ENCODE measurements at places on chromosomes 1 and 21.
A peak's percentile ranks its signal among the peaks of the same experiment; 100 is the strongest.

- no peak for DNase-seq
Observed at GRCh38 chr1:10782491-10783244, 13.8 kb downstream of the CASZ1 start.

DNA sequence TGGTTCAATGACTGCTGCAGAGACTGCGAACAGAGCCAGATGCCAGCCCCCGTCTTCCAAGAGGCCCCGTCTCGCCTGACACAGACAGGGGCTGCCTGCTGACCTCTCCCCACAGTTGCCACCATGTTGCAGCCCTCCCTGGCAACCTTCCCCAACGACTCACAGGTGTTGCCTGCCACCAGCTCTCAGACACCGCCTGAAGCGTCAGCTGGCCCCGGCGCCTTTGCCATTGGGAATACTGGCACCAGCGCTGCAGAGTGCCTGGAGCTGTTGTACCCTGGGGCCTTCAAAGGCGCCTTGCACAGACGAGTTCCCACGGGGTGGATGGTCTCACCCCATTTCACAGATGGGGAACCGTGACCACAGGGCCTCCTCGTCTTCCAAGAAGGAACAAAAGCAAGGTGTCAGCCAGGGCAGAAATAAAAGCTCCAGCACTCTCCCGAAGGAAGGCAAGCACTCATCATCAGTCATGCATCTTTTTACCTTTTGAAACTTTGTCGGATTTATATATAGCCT is 167.0 kb downstream of the ADSS2 start:
- peak; percentile 75 for DNase-seq

- no peak for DNase-seq
Observed at GRCh38 chr1:32305310-32305709, 13.4 kb downstream of the HDAC1 start.

DNA sequence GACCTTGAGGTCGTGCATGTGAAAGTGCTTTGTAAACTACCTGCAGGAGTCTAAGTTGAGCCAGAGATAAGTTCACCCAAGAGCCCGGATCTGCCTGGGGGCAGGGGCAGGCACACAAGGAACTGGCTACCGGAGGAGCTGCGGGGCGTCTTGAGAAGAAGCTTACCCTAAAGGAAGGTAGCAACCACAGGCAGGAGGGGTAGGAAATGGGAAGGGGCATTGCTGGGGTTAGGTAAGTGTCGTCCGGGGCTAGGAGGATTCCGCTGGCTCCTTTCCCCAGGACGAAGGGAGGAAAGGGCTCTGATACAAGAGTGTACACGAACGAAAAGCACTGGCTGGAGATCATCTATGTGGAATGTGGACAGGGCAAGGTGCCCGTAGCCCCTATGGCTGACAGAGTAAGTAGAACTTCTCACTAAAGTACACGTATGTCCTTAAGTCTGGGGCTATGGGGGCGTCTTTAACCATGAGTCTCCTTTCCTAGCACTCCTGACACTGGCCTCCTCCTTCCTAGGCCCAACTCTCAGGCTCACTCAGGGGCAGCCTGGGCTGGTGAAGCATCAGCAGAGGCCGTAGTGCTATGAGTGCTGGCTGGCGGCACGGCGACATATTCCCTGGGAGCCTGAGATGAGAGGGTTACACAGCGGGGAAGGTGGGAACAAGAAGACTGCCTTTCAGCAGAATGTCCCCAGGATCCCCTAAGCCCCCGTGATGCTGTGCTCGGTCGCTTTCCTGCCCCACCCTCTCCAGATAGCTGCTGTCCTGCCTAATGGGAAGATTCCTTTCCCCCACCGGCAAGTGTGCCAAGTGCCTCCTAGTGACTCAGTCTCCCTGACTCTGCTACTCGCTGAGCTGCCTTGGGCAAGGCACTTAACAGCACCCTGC is 9.1 kb upstream of the GALNT2 start:
- DNase-seq, result no peak

DNA sequence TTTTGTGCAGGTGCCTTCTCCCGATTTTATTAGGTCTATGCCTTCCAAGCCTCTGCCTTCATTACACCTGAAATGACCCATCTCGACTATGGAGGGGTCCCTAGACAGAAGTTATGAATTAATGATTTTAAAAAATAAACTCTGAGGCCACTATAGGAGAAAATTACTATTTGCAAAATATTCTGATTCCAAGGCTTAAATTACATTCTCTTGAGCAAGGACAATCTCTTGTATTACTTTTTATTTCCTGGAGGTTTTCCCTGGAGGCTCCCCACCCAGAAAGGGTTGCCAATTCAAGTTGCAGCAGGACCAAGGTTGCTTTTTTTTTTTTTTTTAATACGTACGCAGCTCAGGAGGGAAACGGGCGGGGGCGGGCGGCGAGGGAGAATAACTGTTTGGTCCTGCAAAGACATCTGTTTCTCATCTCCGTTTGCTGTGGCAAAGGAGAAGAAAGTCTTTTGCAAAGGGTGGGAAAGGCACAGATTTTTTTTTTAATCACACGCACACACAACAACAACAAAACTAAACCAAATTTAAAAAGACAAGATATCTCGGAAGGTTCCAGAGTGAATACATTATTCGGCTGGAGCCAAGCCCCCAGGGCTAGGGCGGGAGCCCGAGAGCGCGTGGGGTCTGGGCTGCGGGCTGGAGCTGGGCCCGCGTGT is 618 bp upstream of the SERTAD4 start:
- no peak for DNase-seq

DNA sequence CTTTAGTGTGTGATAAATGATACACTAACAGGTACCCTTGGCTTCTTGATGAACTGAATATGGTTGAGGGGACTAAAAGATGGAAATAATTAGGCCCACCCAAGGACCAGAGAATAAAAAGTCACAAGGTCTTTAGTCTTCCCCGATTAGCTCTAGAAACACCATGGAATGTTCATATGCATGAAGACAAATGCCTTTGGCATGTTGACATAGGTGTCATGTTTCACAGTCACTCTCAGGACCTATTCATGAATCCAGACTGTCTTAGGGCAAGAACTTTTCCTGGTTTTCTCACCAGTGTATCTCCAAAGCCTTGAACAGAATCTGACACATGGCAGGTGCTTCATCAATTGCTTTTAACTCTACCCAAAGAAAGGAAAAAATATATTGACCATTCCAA is 412.8 kb downstream of the AJAP1 start:
- DNase-seq, result no peak

- peak; percentile 48 for DNase-seq
Observed at GRCh38 chr1:4216231-4216630, 316.2 kb upstream of the C1orf174 start.

- no peak for DNase-seq
Observed at GRCh38 chr1:8419861-8420260, 101.9 kb downstream of the SLC45A1 start.

- no peak for DNase-seq
Observed at GRCh38 chr1:65056866-65057265, 90.5 kb upstream of the JAK1 start.

Data from osteocyte (in vitro differentiated cells).